Right renal cortex interstitium (tissue), 3 donors: ENCODE measurements at places on chromosomes 6 and 20.
A peak's percentile ranks its signal among the peaks of the same experiment; 100 is the strongest.

DNA sequence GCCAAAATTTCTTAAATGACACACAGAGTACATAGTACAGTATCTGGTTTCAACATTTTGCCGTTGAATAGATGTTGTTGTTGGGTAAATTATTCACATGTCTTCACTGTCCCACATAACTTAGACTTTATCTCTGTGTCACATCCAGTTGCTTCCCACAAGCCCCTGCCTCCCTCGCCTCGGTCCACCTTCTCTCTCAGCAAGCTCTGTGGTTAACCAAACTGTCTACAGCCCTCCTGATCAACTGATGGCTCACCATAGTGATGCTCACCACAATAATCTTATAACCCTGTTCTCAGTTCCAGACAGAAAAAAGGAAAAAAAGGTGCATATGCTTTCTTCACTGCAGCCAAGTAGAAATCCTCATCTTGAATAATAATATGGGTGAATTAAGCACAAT, 23.0 kb downstream of the IL17F start:
- no peak for DNase-seq

DNA sequence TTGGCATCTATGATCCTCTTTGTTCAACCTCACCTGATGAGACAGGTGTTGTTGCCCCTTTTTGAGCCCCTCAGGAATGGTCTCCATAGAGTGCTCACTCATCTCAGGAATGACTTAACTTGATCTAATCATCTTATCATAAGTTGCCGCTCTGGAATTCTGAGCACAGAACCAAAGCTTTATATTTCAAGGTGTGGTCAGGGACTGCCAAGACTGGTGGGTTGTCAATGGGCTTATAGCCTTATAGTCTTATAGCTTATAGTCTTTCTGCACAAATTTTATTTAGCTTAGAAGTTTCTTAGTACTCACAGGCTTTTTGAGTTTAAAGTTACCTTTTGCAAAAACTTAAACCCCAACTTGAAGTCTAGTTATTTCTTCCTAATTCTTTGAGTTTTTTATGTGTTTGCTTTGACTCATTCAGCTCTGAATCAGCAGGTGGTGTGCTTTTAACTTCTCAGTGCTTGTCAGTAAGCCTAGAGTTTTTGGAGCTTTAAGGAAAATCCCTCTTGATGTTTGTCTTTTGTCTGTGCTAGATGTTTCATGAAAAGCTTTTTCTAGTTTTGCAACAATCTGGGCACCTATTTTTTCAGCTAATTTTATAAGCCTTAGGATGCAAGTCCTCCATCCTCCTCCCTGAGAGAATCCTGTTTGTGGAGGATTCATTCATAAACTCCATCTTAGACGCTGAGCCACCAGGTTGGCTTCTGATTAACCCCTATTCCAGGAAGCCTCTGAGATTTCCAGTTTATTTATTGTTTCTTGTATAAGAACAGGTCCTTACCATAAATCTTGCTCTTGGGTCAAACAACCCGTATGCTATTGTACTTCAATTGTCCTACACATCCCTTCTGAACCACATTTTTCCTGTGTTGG, 72.3 kb upstream of the SSTR4 start:
- DNase-seq: no peak

DNA sequence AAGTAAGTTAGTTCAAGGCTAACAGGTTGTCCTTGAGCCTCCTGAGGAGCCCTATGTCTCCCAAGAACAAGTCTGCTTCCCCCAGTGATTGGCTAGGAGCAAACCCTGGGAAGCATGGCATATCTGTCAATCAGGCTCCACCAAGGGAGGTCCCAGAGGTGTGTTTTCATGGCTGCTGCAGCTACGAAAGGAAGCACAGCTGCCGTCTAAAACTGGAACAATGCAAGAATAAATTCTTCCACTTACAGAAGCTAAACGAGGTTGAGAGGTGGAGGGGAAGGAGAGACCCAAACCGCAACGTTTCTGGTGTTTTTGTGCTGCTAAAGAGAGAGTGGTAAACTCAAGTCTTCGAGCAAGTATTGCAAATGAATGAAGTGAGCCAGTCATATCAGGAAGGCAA, 4.9 kb upstream of the PTGIS start:
- no peak for DNase-seq

GRCh38 chr6:75581231-75581630, 20.4 kb upstream of the SENP6 start:
- no peak for DNase-seq

- no peak for DNase-seq
Observed at GRCh38 chr20:9889270-9889981, 50.5 kb upstream of the PAK5 start.

DNA sequence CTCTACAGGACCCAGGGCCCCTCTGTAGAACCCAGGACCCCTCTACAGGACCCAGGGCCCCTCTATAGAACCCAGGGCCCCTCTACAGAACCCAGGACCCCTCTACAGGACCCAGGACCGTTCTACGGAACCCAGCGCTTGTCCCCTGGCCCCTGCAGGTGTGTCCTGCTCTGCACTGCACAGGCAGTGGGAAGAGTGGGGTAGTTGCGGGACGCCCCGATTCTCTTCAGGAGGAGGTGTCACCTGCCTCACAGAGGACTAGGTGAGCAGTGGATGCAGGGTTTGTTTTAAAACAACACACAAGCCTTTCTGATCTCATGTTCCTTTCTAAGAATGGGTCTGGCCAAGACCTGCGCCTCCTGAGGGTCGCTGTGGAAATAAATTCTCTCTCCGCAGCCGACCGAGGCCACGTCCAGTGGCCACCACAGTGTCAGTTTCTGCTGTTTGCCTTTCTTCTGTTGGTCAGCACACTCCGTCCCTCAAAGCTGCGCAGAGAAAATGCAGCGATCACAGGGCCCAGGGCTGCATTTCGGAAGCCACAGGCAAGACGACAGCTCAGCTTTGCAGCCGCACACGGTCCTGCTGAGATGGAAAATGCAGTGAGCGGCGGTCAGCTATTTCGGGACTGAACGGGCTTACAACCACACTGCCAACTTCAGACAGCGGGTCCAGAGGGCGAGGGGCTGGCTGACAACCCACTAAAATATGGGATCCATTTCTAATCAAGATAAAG, 135.2 kb downstream of the DLL1 start:
- DNase-seq: no peak

GRCh38 chr6:11738661-11739375, 39.8 kb downstream of the ADTRP start:
- DNase-seq: no peak

DNA sequence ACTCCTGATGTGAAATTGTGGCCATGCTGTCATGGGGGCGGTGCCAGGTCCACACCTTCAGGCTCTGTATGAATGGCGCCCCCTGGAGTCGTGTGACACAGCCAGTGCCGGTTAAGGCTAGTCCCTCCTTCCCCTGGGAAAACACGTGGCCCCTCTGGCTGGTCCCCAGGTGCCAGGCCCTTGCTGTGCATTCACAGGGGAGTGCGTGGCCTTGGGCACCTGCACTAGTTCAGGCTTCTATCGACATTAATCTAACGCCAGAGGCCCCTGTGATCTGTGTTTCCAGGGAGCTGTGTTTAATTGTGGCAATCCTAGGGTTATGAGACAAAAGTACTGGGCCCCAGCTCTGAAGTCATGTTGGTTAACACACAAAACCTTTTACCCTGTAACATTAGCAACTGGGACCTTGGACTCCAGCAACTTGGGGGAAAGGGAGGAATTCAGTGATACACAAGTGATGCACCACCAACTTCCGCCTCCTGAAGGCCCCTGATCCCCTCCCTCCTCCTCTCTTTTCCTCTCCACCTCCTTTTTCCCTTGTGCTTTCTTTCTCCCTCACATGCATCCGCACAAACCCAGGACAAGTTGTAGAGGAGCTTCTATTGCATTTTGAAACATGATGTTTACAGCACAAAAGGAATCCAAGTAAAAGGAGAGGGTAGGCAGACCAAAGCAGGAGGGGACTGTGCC, 74.0 kb downstream of the SSR1 start:
- peak; percentile 65 for DNase-seq

GRCh38 chr20:25046736-25047666, 10.9 kb downstream of the ACSS1 start:
- no peak for DNase-seq

GRCh38 chr6:14450133-14450504, 332.5 kb downstream of the CD83 start:
- DNase-seq: no peak

DNA sequence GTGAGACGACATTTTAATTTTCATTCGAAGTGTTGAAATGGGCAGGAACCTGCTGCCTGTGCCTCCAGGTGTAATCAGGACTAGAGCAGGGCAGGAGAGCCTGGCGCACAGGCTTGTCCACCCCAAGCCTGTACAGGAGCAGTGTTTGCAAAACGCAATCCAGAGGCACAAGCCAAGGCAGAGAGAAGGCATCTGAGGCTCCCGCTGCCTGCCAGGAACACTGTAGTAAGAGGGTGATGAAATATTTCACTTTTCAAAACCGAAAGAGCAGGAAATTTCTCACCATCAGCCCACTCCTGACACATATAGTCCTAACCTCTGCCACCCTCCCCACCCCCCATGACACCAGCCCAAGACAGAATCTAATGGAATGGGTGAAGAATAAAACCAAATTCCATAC, 132.5 kb downstream of the RTN4IP1 start:
- DNase-seq: no peak

- no peak for DNase-seq
Observed at GRCh38 chr6:16596616-16597331, 164.5 kb downstream of the ATXN1 start.

DNA sequence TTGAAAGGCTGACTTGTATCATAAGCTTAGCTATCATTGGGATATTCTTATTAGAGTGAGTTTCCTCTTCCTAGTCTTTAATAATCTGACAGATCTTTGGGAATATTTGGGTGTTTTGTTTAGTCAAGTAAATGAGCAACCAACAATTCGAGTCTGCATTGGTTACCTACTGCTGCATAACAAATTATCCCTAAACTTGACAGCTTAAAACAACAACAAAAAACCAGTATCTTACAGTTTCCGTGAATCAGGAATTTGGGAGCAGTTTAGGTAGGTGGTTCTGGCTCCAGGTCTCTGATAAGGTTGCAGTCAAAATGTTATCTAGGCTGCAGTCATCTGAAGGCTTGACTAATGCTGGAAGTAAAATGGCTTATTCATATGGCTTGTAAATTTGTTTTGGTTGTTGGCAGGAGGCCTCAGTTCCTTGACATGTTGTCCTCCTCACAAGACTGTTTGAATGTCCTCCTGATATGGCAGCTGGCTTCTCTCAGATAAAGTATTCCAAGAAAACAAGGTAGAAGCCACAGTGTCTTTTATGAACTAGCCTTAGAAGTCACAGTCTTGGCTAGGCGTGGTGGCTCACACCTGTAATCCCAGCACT, 7.2 kb downstream of the GTF3C6 start:
- DNase-seq: no peak

- DNase-seq: no peak
Observed at GRCh38 chr20:43040427-43040826, 149.3 kb downstream of the PTPRT start.

DNA sequence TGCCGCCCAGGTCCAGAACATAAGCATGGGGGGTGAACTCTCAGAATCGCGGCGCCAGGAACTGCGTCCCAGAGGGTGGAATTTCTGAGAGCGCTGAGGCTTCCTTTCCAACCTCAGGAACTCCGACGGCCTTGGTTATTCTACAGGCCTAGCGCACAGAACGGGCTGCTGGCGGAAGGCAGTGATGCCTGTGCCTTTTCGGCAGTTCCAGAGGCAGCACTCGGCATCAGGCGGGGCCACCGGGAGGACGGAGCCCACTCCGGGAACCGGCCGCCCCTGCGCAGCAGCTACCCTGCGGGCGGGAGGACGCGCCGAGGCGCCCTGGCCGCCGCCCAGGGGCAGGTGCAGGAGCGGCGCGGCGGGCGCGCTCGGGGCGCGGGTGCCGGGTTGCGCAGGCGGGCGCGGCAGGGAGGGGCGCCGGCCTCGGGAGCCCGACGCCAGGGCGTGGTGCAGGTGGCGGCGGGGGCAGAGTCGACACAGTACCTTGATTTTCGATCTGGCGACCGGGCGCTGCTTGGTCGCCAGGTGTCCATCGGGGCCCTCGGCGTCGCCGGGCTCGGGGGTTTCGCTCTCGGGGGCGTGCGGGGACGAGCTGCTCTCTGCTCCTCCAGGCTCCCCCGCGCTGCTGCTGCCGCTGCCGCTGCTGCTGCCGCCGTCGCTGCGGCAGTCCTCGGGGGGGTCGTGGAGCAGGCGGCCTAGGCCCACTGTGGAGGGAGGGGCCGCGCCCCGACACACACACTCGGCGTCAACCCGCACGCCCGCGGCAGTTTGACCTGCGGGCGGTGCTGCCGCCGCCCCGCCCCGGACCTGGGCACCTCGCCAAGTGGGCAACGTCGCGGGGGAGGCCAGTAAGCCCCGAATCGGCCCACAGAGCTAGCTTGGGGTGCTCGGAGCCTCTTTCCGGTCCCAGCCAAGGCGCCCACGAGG, 1.3 kb downstream of the OVOL2 start:
- DNase-seq: no peak

DNA sequence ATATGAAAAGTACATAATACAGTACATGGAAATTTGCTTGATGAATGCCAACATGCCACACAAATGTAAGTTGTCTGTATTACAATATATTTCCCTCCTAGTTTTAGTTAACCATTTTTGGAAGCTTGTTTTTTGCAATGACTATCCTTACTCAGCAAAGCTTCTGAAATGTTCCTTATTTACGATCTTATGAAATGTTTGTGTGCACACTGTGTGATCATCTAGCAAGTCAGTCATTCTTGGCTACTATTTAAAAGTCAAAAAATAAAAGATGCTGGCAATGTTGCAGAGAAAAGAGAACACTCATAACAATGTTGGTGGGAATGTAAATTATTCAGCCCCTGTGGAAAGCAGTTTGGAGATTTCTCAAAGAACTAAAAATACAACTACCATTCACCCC, 33.8 kb downstream of the SUMO4 start:
- DNase-seq: no peak

DNA sequence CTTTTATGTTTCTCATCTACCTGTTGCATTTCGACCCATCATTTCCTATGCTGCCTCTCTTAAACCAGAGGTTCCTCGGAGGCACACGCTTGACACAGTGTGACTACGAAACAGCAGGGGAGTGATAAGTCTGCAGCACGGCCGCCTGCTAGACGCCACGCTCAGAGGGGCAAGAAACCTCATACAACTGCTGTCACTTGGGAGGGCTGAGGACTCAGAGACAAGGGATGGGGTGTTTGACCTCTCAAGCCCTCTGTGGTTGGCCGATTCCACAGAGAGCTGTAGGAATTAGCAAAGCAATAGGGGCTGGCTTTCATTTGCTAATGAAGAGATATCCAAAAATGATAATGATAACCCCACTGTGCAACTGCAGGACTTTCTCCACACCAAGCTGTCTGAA, 372.5 kb downstream of the ZFAND3 start:
- no peak for DNase-seq

- no peak for DNase-seq
Observed at GRCh38 chr6:54118117-54118516, 6.9 kb downstream of the MLIP start.
